ENCODE measurements at places on chromosomes 12 and 14.

GRCh38 chr12:109462868-109463692 is 14.0 kb downstream of the KCTD10 start:
- DNase-seq = peak; percentile 30

- DNase-seq = no peak
These were observed 115.6 kb downstream of the NT5DC3 start for GRCh38 chr12:103725398-103725797.

GRCh38 chr12:89340861-89341260 is 11.4 kb downstream of the DUSP6 start:
- no peak for DNase-seq

GRCh38 chr14:60512973-60513571 is 4.1 kb downstream of the SIX6 start:
- no peak for DNase-seq

DNA sequence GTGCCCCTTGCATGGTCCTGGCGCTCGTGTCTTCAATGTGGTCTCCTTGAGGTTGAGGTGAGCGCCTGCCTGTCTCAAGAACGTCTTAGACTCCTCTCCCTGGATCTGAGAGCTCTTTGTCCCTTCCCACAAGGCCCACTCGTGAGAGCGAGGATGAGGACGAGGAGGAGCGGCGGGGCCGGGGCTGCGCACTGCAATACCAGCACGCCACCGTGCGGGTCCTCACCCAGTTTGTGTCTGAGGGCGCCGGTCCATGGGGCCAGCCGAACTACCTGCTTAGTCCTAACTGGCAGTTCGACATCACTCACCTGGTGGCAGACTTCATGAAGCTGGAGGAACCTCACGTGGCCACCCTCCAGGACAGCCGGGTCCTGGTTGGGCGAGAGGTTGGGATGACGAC is 128.1 kb downstream of the SLC15A4 start:
- no peak for DNase-seq

- no peak for DNase-seq
These were observed 38.3 kb upstream of the PNMA1 start for GRCh38 chr14:73752297-73752992.

- no peak for DNase-seq
These were observed 43.4 kb upstream of the TSPAN8 start for GRCh38 chr12:71201136-71201679.

DNA sequence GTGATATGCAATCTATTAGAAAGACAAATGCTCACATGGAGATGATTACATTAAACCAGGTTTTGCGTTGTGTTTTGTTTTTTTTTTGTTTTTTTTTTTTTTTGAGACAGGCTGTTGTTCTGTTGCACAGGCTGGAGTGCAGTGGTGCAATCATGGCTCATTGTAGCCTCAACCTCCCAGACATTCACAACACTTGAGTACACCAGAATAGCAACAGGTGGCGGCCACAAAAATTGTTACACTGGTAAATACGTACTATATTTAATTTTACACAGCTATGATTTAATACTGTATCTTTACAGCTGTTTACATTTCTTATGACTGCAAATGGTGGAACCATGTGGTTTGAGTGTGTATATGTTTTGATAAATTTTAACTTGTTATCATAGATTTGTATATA is 60.0 kb downstream of the SCAF11 start:
- DNase-seq = no peak

DNA sequence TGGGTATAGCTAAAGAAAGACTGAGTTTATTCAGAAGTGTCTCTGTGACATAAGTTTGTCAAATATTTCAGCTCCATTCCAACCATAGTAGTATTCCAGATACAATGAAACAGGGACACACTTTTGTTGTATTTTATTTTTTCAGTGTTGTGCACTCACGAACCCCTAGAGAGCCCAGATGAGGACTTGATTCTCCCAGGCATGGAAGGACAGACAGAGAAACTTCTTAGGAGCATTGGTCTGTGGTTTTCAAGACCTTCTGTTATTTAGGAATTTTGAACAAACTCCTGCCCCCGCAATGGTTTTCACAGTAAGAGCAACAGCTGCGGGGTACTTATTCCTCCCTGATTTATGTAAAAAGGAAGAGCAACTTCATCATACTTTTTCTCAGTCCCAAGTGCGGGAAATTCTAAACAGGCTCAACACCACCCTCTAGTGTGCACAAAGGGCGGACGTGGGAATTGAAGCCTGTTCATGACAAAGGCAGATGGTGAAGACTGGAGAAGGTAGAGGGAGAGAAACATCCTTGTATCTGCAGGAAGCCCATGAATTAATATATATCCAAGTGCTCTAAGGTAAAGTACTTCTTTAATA is 147.6 kb downstream of the PAH start:
- DNase-seq = peak; percentile 67

DNA sequence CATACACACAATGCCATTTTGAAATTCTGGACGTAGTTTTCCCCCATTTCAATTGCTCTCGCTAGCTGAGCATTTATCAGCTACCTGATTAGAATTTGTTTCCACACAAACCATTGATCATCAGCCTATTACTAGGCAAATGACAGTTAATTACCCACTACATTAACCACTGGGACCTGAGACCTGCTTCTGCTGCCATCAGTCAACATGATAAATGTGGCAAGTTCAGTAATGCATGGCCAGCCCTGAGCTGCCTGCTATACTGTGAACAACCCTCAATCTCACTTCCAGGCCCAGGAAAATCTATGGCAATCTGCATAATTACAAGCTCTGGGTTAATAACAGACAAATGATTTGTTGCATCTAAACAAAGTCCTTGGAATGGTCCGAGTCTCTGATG is 43.5 kb downstream of the LMO3 start:
- no peak for DNase-seq

- no peak for DNase-seq
These were observed 919.4 kb downstream of the NRXN3 start for GRCh38 chr14:79089576-79089975.

- peak; percentile 49 for DNase-seq
These were observed at the start of gene NRXN3 for GRCh38 chr14:78170203-78170602. Gene NRXN3 (plus strand): TSS chr14:78170373. CDS start chr14:78243094, 72,721 bp downstream.

- DNase-seq = no peak
These were observed 51.9 kb upstream of the TSPAN11 start for GRCh38 chr12:30874455-30875321.

DNA sequence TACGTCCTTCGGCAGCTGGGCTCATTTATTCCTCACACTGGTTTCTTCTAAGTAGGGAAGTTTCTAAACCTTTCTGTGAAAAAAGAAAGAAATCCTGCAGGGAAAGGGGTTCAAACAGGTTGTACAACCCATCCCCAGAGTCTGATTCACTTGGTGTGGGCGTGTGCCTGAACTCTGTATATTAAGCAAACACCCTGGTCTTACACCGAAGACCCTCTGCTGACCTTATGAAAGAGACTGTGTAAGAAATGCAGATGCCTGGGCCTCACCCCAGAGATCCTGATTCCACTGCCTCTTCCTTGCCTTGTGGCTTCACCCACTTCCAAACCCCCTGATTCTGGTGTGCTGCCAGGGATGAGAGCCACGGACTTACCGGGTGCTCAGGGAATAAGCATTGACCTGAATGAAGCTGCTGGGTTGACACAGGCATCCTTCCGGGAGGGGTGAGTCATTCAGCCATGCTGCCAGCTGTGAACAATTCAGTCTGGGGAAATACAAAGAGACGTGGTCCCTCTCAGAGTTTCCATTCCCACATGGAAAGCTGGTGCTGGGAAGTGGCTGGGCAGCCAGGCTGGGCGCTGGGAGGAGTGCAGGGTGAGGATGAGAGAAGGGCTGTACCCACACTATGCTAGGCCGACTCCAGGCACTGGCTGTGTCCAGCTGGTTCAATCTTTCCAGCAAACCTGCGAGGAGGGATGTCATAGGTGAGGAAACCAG is 26.5 kb upstream of the ACTN1 start:
- no peak for DNase-seq

DNA sequence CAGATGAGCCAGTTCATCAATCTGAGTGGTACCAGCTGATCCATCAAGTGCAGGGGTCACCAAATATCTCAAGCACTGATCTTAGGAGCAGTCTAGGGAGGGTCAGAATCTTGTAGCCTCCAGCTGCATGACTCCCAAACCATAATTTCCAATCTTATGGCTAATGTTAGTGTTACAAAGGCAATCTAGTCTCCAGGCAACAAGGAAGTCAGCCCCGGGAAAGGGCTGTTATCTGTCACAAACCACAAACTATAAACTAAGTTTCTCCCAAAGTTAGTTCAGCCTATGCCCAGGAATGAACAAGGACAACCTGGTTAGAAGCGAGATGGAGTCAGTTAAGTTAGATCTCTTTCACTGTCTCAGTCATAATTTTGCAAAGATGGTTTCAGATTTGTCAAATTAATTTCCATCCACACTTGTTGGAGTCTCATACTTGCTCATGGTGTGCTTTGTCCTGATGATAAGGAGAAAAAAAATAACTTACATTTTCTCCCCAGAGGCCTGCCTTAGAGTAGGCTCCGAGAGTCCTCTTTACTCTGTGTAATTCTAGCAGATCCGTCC is 3.9 kb upstream of the ABHD4 start:
- DNase-seq = no peak

- DNase-seq = no peak
These were observed 22.6 kb upstream of the LUM start for GRCh38 chr12:91133871-91134270.

GRCh38 chr12:76137606-76138005 is 53.1 kb upstream of the NAP1L1 start:
- no peak for DNase-seq

DNA sequence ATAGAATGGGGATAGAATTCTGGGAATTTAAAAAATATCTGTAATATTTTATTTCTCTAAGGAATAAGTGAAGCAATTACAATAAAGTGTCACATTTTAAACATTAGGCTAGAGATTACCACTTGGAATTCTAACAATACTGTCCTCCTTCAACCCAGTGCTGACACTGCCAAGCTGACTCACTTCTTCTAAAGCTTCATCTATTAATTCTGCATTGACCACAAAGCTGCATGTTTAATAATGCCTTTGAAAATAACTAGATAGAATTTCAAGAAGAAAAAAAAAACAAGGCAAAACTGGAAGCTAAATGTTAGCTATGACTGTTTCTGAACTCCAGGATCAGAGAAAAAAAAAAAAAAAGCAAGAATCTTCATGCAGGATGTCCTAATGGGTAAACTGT is 970.7 kb upstream of the FBXO33 start:
- no peak for DNase-seq

- no peak for DNase-seq
These were observed 100.3 kb upstream of the SOX5 start for GRCh38 chr12:24049728-24050127.

GRCh38 chr12:67854351-67854750 is 134.9 kb upstream of the IFNG-AS1 start:
- DNase-seq = no peak

DNA sequence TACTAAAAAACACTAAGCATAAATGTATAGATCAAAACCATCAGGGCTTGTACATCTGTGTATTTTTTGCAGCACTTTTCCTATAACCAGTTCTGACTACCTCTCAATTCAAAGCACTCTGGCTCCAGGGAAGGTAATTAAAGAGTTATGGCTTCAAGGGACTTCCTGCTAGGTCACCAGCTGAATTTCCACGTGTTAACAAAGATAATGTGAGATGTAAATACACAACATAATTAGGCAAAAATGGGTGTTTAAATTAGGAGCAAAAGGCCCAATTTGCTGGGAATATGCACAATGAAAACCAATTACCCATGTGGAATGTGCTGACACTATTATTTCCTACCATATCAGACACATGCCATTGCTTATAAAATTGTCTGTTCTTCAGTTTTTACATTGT is 513.4 kb upstream of the FLRT2 start:
- no peak for DNase-seq

GRCh38 chr14:69990323-69990722 is 111.1 kb downstream of the SMOC1 start:
- DNase-seq = no peak

DNA sequence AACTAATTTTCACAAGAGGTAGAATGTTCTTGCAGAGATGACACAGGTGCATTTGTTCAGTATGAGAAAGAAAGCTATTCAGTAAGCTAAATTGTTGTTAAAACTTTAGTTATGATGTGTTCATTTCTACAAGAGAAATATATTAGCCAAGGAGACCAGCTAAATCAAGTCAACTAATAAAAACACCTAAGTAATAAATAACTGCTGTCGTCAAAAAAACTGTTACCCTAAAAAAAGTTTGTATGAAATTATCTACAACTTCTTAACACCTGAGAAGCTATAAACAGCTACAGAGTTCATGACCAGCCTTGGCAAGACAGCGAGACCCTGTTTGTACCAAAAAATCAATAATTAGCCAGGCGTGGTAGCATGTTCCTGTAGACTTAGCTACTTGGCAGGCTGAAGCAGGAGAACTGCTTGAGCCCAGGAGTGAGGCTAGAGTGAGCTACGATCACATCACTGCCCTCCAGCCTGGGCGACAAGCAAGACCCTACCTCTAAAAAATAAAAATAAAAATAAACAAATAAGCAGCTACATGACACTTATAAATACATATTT is 67.6 kb upstream of the AP4S1 start:
- DNase-seq = no peak

DNA sequence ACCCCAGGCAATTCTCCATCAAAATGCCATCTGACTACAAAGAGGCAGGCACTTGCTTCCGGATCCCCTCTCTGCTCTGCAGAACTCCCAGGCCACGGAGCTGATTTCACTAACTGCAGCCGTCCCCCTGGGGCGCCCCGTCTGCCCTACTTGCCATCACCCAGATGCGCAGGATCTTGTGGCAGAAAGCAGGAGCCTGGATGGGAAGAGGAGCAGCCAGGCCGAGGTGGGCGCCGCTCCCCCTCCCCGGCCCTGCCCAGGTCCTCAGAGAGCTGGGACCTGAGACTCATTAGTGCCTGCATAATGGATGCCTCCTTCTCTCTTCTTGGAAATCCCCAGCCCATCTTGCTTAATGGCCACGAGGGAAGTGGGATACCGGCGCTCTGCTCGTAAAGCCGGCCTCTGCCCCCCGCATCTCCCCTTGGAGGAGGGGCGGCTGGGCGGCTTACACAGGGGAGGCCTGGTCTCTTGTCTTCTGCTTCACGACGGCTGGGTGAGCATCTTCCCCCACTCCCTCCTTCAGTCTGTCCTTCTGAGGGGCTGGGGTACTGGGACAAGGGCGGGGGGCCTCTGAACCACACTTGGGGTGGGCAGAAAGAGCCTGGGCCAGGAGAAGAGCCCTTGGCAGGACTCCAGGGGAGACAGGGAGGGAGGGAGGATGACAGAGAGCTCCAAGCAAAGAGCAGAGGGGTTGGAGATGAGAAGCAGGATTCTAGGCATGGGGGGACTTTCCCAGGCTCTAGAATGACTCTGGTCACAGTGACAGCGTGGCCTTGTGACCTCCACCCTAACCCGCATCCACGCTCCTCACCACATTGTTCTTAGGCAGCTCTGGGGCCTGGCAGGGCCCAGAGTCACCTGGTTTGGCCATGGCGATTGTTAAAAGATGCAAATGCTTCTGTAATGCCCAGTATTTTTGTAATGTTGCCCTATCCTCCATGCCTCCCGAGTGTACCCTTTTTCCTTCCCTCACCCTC is 19.4 kb upstream of the EML1 start:
- no peak for DNase-seq

All from endothelial cell (in vitro differentiated cells).